ENCODE measurements at places on chromosomes 2 and 18. TPM values are rescaled to one million over a fixed set of nuclear protein-coding genes. Genes with fewer than 3 reads are reported as not detected.
A peak's percentile ranks its signal among the peaks of the same experiment; 100 is the strongest.

DNA sequence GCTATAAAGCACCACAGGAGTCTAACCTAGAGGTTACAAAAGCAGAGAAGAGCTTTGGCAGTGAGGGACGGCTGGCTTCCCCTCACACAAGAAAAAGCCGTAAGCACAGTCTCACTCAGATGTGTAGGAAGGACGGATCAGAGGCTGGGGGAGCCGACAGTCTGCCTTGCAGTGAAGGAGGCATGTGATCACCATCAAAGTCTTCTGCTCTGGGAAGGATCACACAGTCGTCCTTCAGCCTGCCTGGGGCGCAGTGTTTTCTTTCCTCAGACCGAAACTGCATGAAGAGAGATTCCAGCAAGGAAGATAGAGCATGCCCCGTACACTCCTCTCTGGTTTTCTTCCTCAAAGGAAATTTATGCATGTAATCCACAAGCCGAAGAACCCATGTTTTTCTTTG, 24.1 kb downstream of the GATA6 start:
- DNase-seq: peak; percentile 65

DNA sequence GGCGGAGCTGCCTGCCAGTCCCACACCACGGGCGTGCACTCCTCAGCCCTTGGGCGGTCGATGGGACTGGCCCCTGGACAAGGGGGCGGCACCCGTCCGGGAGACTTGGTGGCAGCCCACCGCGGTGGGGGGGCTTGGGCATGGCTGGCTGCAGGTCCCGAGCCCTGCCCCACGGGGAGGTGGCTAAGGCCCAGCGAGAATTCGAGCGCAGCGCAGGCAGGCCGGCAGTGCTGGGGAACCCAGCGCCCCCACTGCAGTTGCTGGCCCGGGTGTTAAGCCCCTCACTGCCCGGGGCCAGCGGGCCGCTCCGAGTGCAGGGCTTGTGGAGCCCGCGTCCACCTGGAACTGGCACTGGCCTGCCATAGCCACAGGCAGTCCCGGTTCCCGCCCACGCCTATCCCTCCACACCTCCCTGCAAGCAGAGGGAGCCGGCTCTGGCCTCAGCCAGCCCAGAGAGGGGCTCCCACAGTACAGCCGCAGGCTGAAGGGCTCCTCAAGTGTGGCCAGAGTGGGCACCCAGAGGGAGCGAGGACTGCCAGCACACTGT, 742.9 kb upstream of the DDX18 start:
- DNase-seq: no peak

GRCh38 chr2:176156807-176157498, at the start of gene HOXD3:
HOXD3 (plus strand) TSS chr2:176157307; CDS start chr2:176169115, 11,808 bp downstream.
- DNase-seq: no peak

R3HDM1 gene
- 12.1 TPM for total RNA-seq

ZNF2 gene
- total RNA-seq: 3.5 TPM
